ENCODE measurements at places on chromosomes 12 and 14.

DNA sequence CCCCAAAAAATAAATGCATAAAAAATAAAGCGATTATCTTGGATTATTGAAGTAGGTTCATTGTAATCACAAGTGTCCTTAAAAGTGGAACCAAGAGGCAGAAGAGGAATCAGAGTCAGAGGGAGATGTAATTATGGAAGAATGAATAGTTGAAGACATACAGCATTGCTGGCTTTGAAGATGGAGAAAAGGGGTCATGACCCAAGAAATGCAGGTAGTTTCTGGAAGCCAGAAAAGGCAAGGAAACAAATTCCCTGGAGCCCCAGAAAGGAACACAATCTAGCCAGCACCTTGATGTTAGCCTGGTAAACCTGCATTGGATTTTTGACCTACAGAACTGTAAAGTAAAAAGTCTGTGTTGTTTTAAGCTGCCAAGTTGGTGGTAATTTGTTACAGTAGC lies 57.5 kb upstream of the PTGR2 start:
- DNase-seq = no peak

GRCh38 chr12:82029936-82030335 lies 270.8 kb upstream of the PPFIA2 start:
- no peak for DNase-seq

DNA sequence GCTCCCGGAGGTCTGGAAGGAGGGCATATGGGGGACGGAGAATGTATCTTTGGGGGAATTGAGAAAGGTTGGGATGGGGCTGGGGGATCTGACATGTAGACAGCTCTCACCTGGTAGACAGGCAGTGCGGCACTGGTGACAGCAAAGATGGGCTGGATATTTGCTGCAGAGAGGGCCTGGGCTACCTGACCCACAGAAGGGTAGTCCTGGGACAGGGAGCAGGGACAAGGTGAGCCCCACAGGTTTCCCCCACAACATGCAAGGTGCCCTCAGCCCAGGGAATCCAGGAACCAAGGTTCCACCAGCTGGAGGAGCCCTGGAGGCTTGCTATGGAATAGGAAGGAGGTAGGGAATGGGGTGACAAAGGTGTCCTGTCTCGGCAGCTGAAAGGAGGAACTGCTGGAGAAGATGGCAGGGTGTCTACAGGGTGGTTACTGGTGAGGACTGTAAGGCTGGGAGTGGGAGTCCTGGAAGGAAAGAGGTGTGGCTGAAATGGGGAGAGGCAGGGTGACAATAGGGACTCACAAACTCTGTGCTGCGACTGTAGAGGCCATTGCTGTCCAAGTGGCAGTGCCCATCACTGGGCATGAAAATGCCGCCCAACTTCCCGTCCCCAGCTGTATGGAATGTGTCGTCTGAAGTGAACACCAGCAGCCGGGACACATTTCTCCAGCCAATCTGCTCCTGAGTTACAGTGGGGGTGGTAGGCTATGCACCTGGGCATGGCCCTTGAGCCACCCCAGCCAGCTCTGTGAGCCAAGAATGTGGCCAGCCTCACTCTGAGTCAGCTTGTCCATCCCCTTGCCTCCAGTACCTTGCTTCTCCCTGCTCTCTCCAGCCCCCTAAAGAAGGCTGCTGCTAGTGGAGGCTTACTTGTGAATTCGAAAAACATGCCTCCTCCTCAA lies 11.3 kb downstream of the ITGB7 start:
- DNase-seq = no peak

DNA sequence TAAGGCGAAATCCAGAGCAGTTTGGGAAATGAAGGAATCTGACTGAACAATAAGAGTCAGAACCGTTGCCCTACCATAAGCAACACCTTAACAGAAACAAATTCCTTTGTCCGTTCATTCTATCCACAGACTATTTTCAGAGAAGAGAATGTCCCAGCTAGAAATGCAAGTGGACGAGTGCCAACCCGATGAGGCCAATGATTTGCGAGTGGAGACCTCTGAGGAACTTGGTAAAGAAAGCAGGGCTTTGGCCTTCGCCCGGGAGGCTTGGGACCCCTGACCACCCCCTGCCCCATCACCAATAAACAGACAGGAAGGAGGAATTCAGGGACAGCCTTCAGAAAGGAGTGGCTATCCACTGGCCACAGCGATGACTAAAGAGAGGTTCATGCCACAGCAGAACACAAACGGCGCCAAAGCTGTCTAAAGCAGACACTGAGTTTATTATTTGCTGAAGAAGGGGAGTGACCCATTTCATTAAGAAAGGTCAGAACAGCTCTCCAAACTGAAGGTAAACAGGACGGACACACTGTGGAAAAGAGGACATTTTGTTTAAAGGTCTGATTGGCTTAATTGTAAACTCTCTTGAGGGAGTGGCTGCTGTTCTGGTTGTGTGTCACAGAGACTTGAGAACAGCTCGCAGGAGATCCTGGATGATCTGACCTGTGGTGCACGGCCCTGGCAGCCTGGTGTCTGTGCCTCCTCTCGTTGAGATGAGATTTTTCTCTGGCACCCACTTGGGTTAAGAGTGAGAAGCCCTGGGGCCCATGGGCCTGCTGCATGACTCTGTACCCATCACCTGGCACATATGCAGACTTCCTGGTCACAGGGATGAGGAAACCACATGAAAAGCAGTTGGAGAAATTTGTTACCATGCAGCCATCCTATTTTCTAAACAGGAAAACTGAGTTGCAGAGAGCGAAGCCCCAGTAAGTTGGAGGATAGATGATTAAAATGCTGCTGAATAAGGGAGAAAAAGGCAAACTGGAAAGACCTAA lies 142.0 kb upstream of the PZP start:
- no peak for DNase-seq

DNA sequence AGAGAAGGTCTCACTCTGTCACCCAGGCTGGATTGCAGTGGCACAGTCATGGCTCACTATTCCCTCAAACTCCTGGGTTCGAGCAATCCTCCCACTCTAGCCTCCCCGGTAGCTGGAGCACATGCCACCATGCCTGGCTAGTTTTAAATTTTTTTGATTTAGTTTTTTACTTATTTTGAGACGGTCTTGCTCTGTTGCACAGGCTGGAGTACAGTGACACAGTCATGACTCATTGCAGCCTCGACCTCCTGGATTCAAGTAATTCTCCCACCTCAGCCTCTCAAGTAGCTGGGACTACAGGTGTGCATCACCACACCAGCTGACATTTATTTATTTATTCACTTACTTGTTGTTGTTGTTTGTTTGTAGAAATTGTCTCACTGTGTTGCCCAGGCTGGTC lies 22.2 kb upstream of the DIP2B start:
- no peak for DNase-seq

- DNase-seq = no peak
Measured at GRCh38 chr12:128322341-128322740, 55.4 kb downstream of the TMEM132C start.

GRCh38 chr12:15000575-15000974 lies 27.7 kb downstream of the PDE6H start:
- DNase-seq = no peak

GRCh38 chr12:18872770-18873169 lies 134.9 kb downstream of the CAPZA3 start:
- no peak for DNase-seq

GRCh38 chr12:90917431-90917830 lies 37.5 kb downstream of the CCER1 start:
- no peak for DNase-seq

DNA sequence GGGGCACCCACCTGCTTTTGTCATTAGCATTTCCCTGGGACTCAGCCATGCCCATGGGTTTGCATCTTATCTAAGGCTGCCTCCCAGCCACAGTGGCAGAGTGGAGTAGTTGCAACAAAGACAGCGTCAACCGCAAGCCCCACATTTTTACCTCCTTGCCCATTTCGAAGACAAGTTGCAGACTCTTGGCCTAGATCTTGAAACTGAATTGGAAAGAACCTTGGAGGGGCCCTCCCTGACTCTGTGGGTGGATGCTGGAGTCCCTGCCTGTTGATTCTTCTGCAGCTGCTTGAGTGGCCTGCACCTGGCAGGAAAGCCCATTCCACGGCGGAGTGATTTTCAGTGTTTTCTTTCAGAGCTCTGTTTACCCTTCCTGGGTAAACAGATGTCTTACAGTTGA lies 309.0 kb downstream of the VRK1 start:
- no peak for DNase-seq

DNA sequence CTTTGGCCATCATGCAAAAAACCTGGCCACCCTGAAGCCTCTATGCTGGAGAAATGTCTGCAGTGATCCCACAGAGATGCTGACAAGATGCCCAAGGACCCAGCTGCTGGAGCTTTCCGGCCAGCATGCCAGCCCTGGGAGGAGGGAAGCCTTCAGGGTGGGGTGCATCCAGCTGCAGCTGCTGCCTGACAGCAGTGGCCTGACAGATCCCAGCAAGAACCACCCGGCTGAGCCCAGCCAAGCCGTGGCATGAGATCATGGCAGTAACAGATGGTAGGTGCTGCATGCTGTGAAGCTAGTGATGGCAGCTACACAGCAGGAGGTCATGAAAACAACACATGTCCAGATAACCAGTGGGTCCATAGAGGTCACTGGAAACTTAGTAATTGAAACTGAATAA lies 13.8 kb downstream of the CLBA1 start:
- no peak for DNase-seq

DNA sequence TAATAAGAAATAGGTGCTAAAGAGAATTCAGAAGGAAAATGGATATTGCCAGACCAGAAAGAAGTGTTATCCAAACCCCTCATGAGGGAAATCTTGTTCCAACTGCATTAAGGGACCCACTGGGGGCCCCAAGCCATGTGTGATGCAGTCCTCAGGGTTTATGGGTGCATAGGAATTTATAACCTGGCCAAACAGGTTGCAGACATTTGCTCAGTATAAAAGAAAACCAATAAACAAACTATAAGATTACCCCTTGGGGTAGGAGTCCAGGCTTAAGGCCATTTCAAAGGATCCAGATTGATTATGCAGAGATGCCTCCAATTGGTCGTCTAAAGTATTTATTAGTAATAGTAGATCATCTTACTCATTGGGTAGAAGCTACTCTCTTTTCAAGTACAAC lies 240.9 kb upstream of the DIO3 start:
- no peak for DNase-seq

- DNase-seq = no peak
Measured at GRCh38 chr14:74648601-74649000, 36.6 kb upstream of the LTBP2 start.

DNA sequence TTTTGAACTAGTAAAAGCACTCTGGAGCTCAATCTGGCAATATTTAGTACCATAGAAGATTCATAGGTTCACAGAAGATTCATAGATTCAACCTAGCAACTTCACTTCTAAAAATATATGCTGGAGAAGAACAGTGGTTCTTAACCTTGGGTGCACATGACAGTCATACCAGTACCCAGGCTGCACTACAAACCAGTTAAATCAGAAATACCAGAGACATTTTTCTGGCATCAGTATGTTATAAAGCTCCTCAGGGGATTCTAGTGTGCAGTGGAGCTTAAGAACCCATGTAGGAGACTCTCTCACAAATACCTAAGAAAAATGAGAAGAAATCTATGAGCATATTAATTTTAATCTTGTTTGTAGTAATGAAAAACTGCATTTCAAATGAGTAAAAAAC lies 46.6 kb downstream of the CNTN1 start:
- no peak for DNase-seq

GRCh38 chr12:68871921-68872320 lies 61.0 kb downstream of the CPM start:
- DNase-seq = no peak

DNA sequence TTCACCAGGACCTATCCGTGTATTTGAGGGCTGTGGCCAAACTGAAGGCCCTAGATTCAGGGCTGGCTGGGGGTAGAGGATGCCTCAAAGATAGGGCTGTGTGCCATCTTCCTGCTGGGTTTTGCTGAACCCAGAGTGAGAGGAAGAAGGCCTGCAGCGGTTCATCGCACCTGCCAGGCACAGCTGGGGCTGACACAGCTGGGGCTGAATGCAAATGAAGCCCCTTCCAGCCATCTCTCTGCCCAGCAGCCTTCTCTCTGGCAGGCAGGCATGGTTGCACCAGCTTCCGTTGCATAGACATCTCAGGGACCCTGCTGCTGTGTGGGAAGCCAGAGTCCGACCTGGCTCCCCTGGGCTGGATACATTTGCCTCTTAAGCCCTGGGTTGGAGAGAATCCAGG lies 152.4 kb downstream of the TSPAN9 start:
- DNase-seq = no peak

DNA sequence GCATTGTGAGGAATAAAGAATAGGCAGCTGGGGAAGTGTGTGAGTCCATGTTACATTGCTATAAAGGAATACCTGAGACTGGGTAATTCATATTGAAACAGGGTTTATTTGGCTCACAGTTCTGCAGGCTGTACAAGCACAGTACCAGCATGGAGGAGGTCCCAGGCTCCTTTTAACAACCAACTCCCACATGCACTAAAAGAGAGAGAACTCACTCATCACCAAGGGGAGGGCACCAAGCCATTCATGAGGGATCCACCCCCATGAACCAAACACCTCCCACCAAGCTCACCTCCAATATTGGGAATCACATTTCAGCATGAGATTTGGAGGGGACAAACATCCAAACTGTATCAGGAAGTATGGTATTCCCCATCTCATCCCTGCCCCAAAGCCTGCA lies 11.9 kb upstream of the DHRS4 start:
- DNase-seq = no peak

DNA sequence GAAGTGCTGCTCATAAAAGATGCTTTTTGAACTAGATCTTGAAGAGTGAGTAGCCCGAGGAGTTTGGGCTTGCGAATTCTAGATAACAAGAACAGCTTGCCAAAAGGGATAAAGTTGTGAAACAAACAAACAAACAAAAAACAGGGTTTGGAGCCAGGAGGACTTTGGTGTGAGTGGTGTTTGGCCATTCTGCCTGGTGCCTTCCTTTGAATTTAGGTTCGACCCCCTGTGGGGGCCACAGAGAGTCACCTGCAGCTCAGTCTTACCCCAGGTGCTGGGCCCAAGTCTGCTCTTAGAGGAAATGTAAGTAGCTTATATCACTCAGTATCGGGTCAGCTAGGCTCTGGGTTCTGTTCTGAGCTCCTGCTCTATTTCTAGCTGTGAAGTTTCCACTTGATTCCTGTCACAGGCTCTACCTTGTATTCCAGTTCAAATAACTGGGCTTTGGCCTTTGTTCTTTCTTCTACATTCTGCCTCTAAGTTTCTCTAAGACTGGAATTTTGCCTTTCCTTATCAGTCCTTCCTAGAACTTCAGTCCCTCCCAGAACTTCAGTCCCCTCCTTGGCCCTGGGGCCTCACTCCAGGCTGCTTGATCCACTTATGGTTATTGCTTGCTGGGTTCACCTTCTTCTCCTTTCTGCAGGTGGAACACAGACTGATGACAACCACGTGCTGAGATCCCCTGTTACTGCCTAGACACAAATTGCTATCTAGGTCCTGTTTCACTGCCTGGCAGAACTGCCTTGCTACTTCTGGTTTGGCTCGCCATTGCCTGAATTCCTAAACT lies 20.5 kb upstream of the DUSP6 start:
- no peak for DNase-seq

- no peak for DNase-seq
Measured at GRCh38 chr14:99716850-99717681, 33.0 kb downstream of the CYP46A1 start.

- no peak for DNase-seq
Measured at GRCh38 chr12:120467439-120467838, 2.1 kb downstream of the SRSF9 start.

GRCh38 chr12:124595444-124595843 lies 28.0 kb upstream of the NCOR2 start:
- no peak for DNase-seq

Data from HS-27A (cell line).